ENCODE measurements at places on chromosomes 16 and 17.

DNA sequence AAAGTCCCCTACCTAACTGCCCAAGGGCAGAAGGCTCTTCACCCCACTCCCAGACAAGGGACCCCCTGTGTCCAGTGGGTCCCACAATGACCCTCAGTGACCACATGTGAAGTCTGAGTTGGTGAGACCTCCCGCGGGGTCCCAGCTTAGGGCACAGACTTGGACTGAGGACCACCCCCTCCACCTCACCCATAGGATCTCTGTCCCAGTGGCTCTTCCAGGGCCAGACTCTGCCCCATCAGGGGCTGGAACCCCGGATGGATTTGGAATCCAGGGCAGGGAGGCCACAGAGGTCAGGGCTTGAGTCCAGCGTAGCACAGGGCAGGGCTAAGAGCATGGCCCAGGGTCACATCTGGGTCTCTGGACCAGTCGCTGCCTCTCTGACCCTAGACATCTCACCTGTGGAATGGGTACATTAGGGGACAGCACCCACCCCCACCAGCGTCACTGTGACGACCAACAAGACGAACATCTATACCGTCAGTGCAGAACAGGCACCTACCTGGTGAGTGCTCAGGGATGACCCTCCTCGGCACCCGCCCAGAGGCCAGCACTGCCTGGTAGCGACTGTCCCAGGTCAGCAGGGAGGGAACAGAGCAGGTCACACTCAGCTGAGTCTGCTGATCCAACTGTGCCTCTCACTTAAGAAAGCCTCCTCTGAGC is 37.7 kb downstream of the TNFRSF13B start:
- DNase-seq, result no peak

- DNase-seq, result peak; percentile 34
Measured at GRCh38 chr16:57372372-57373116, at the start of gene CX3CL1. TSS of gene CX3CL1 (plus strand) at chr16:57372490. CDS start at chr16:57372569, 79 bp downstream.

GRCh38 chr17:64781014-64781756 is 119.1 kb upstream of the SMURF2 start:
- DNase-seq, result no peak

DNA sequence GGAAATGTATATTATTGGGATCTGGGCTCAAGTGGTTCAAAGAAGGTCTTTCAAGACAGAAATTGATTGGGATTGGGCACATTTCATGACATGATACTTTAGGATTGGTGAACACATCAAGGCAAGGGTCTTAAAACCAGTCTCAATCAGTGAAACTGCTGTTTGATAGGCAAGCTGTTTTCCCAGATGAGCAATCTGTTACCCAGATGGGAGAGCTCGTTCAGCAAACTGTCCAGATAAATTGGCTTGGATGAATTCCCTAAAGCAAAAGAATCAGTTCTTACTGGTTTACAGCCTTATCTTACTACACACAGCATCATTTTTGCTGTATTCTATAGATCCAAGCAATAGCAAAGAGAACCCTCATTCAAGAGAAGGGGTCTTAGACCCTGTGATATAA is 31.0 kb upstream of the CNEP1R1 start:
- no peak for DNase-seq

DNA sequence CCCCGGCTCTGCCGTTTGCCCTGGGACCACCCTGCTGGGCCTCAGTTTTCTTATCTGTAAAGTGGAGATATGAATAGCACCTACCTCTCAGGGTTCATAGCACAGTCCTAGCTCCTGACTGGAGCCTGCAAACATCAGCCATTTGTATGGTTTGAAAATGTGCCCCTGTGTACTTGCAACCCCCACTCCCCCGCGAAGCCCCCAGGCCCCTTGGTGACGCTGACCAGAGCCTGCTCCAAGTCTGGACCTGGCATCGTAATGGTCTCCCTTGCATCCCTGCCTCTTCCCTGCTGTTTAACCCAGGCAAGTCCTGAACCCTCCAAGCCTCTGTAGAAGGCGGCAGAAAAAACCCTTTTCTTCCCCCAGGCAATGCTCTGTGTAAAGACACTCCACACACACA is 128.0 kb downstream of the IRF8 start:
- DNase-seq, result no peak

GRCh38 chr16:82481455-82481854 is 145.3 kb upstream of the CDH13 start:
- no peak for DNase-seq

GRCh38 chr17:29705386-29705785 is 82.7 kb upstream of the CORO6 start:
- DNase-seq, result no peak

DNA sequence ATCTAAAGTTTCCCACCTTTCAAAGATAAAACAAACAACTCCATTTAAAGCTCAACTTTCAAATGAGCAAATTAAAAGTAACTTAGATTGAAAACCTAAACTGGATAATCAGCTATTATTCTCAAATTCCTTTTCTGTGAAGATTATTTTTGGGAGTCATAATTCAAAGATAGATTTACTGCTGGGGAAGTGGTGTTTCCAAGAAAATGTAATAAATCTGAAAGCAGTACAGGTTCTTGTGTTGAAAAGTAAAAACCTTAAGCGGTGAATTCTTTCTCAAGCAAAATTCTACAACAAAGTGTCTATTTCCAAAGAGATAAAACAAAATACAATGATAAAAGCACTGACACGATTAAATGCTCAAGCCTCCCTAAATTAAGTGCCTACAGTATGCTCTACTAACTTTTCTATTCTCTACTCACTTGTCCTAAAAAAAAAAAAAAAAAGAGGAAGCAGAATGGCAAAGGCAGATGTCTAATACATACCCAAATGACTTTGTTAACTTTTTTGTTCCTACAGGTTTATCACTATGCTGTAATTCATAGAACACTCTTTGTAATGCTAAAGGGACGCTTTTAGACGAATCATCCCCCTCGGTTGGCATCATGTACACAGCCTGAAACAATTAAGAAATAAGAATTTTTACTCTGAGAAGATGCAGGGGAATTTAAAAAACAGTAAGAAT is 34.5 kb downstream of the LITAFD start:
- no peak for DNase-seq

GRCh38 chr17:10041287-10041612 is 136.2 kb upstream of the RCVRN start:
- DNase-seq, result no peak

DNA sequence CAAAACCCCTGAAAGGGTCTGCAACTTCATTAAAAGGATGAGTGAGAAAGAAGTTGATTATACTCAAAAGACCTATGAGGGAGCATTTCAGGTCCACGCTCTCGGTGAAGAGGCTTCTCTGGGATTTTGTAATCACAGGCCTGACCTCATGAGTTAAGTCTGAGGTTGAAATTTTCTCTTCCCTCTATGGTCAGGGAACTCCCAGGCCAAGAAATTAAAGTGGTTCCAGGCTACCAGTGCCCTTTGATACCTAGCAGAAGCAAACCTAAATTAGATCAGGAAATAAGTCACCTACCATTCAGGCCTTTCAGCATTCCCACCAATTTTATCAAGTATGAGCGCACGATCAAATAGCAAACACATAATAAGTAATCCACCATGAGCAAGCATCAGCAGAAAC is 27.9 kb downstream of the MBTD1 start:
- DNase-seq, result no peak

DNA sequence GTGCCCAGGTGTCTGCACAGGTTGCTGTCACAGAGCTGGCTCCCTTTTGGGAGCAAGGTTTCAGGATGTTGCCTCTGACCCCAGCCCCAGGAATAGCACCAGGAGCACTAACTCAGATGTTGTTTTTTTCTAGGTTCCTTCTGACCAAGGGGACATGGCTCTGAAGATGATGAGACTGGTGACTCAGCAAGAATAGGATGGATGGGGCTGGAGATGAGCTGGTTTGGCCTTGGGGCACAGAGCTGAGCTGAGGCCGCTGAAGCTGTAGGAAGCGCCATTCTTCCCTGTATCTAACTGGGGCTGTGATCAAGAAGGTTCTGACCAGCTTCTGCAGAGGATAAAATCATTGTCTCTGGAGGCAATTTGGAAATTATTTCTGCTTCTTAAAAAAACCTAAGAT is 28.1 kb downstream of the SCPEP1 start:
- no peak for DNase-seq

DNA sequence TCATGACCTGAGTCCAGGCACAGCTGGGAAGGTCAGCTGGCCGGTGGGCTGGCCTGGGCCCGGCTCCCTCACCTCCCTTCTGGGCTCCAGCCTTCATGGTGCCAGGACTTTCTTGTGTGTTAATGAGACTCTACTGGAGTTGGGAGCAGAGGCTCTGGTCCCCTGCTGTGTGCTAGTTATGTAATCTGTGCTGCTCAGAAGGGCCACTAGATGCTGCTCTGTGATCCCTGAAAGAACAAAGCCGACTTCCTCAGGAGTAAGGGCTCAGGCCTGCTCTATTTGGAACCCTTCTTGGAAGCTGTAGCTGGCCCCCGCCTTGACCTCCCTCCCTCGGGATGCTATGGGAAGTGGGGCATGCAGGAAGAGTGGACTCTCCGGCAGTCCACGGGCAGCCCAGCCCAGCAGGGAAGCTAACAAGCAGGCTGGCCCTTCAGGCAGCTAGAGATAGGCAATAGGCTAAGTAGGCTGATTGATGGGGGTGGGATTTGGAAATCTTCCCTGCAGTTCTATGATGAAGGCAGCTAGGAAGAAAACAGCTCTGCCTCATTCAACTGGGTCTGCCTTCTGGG is 3.3 kb upstream of the CDK5R1 start:
- DNase-seq, result peak; percentile 40
